ENCODE measurements at places on chromosomes 2 and 18.
A peak's percentile ranks its signal among the peaks of the same experiment; 100 is the strongest.

DNA sequence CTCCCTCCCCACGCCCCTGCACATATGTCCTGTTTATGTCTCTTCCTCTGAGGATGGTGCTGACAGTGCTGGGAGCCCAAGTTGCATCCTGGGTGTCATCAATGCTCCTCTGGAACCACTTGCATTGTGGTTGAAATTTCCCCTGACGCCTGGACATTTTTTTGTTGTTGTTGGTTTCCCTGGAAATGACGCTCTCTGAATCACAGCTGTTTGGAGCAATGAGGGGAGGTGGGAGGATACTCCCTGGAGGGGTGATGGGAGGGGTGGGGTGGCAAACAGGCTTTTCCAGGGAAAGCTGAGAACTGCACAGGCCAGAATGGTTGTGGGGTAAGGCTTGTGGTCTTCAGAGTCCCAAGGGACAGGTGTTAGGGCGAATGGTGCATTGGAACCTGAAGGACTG lies 29.6 kb downstream of the CELF4 start:
- DNase-seq = no peak

DNA sequence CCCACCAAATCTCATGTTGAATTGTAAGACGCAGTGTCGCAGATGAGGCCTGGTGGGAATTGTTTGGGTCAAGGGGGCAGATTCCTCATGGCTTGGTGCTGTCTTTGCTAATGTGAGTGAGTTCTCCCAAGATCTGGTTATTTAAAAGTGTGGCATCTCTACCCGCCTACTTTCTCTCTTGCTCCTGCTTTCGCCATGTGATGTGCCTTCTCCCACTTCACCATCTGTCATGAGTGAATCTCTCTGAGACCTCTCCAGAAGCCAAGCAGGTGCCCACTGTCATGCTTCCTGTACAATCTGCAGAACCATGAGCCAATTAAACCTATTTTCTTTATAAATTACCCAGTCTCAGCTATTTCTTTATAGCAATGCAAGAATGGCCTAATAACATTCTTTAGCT lies 246.6 kb upstream of the CDH20 start:
- no peak for DNase-seq

- no peak for DNase-seq
Measured at GRCh38 chr2:55138014-55138881, 88.0 kb upstream of the RTN4 start.

DNA sequence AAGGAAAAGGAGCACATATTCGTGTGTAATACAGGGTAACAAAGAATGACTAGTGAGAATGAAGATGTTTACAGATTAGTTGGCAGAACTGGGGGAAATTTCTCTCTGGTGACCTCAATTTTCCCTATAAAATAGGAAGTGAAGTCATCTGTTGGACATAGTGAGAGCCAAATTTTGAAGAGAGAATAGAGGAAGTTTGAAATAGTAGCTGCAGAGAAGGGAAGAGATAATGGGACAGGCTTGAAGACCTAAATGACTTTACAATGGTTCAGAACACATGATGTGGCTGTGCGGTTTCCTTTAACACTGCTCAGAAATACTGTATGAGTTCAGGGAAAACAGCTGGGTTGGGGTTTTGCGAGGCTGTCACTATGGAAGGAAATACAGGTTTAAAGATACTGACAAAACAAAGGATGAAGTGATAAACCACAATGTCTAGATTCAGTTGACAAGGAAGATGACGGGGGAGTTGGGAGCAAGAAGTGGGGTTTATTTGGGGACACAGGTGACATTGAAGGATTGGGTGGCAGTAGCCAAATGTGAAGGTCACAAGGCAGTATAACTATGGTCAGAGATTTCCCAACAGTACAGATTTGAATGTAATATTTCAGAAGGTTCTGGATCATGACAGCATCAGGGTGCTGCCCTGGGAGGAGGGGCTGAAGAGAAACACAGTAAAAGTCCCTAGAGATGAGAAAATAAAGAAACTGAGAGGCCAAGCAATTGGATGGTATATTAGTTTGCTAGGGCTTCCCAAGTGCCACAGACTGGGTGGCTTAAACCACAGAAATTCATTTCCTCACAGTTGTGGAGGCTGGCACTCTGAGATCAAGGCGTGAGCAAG lies 82.6 kb upstream of the TANK start:
- no peak for DNase-seq

- no peak for DNase-seq
Measured at GRCh38 chr2:58497168-58497567, 256.0 kb upstream of the FANCL start.

DNA sequence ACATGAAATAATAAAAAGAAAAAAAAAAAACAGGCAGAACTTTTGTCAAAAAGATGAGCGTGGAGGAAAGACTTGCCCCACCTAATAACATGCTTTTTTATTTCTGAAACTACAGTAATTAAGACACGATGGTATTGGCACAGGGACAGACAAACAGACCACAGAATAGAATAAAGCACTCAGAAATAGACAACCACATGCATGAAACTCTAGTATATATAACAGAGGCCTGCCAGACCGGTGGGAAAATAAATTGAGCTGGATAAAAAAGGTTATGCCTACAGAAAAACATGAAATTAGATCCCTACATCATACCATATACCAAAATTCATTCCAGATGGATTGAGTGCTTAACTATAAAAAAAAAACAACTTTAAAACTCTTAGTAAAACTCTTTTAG lies 163.1 kb downstream of the NRP2 start:
- no peak for DNase-seq

- no peak for DNase-seq
Measured at GRCh38 chr2:216073773-216074172, 7.8 kb downstream of the PECR start.

DNA sequence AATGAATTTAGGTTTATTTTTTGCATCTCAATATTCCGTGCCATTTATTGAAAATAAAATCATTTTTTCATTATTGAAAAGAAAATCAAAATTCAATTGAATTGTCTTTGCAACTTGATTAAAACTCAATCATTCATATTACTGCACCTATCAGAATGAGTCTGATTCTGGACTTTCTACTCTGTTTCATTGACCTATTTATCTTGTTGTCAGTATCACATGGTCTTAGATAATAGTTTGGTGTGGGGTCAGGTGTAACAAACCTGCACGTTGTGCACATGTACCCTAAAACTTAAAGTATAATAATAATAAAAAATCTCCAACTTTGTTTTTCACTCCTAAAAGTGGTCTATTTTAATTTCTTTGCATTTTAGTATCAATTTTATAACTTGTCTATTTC lies 422.9 kb downstream of the RAD51AP2 start:
- DNase-seq = no peak

DNA sequence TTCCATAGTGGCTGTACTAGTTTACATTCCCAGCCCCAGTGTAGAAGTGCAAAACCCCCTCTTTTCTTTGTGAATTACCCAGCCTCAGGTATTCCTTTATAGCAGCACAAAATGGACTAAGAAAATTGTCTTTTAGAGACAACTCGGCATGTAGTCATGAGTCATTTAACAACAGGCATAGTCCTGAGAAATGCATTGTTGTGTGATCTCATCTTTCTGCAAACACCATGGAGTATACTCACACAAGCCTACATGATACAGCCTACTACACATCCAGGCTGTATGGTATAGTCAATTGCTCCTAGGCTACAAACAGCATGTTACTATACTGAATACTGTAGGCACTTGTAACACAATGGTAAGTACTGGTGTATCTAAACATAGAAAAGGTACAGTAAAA lies 44.4 kb upstream of the MBP start:
- DNase-seq = no peak

DNA sequence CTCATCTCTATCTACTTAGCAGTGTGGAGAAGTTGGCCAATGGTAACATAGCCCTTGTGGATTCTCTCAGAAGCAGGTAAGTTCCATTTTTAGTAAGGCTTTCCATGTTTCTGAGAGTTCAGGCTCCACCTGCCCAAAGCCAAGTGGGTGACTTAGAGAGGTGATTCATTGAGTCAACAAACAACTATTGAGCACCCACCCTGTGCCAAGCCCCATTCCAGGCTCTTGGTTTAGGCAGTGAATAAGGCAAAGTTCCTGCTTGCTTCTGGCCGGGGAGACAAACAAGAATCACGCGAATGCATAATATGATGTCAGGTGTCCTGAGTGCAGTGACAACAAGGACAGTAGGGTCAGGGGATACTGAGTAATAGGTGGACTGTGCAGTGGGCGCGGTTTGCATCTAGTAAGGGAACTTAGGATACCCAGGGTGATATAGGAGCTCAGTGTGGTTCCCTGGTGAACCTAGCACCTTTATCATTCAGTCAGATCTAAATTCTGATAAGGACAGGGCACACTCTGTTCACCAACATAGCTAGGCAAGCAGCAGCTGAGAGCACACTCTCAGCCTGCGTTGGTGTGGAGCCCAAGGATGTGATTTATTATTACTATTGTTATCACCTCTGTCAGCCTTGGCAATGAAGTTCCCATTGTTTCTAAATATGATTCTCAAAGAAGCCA lies 31.7 kb upstream of the KCTD1 start:
- DNase-seq = peak; percentile 67

- DNase-seq = no peak
Measured at GRCh38 chr2:29485631-29486030, 370.4 kb downstream of the CLIP4 start.

GRCh38 chr2:133486771-133487191 lies 81.5 kb downstream of the NCKAP5 start:
- DNase-seq = no peak

DNA sequence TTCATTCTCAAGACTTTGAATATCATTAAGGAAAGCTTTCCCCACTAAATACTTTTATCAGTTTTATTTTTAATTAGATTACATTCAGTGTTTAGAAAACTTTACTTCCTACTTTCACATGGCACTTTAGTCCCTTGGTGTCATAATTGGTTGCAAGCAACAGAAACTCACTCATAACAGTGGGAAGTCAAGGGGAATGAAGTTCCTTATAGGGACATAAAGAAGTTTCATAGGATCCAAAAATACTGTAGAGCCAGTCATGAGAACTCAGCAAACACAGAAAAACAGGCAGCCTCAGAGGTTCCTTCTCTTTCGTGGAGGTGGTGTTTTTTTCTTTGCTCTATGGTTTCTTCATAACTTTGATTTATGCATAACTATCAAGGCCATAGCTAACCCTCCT lies 809.0 kb downstream of the BCL11A start:
- no peak for DNase-seq

- no peak for DNase-seq
Measured at GRCh38 chr2:48940606-48941005, 185.1 kb upstream of the LHCGR start.

GRCh38 chr2:235414422-235414821 lies 79.4 kb upstream of the AGAP1 start:
- no peak for DNase-seq

All from lower lobe of right lung (tissue), 2 donors.